Activated CD8-positive, alpha-beta T cell treated with anti-CD3 and anti-CD28 coated beads, Interleukin-2, amount 10 ng/mL, durations not matched to agents 7 days and 5 days (primary cell): ENCODE measurements at places on chromosomes 6 and 20.

- DNase-seq: no peak
Measured at GRCh38 chr6:116175344-116175743, 49.4 kb upstream of the COL10A1 start.

DNA sequence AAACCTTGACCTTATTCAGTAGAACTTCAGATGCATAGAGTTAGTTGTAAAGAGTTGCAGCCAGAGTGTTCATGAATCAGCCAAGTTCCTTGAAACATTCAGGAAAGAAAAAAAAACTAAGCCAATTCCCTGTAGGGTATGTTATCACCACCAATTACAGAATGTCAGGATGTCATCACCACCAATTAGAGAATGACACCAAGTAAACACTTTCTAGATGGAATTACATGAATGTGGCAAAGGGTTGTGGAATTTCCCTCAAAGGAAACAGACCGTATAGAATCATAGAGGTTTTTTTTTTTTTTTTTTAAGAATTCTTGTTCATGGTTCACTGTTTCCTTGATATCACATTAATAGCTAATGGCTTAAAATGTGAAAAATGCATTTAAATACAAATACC, 472.1 kb upstream of the RNF217 start:
- DNase-seq: no peak

DNA sequence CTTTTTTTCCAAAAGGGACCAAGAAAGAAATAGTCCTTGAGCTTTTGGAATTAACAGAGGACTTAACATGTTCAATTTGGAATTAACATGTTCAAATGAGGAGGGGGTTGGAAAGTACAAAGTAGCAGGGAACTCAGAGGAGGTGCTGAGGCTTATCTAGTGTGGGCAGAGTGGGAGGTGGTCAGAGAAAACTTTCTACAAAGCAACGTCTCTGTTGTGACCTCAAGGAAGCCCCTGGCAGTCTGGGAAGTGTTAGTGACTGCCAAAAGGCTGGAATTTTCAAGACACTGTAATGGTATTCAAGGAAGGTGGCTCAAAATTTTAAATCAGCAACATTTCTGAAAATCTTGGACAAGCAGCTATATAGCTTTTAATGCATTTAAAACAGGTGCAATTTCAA, 7.3 kb downstream of the ECI2 start:
- DNase-seq: no peak

GRCh38 chr20:48246061-48246790, 460.9 kb upstream of the SULF2 start:
- DNase-seq: no peak

DNA sequence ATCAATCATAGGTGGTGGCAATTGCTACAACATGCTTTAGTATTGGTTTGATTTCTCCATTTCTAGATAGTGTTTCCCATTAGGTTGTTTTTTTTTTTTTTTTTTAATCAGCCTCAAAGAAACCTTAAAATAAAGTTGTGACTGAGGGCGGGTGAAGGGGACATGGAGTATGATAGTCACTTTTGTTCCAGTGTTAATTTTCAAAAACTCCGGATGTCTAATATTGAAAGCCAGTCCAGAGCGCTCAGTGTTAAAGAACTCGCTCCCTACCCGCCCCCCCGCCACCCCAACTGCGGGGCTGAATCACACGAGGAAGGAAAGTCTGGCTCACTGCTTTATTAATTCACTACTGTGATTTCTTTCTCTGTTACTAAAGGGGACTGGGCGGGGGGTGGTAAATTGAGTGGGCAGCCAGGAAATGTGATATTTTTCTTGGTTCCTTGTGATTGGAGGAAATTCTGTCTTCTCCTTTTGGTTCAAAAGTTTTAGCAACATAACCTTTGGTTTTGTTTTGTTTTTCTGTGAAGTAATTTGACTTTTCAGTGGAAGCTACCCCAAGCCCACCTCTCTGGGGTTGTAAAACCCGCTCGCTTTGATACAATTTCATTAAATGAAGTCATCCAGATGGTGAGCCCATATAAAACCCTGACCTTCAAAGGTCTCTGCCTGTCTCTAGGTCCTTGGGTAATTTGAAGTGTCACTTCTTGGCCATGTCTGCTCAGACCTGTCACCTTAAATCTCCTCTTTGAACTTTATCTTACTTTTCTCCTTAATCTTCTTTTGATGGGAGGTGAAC, 38.0 kb downstream of the TNFAIP3 start:
- DNase-seq: peak; percentile 69

GRCh38 chr6:81814370-81815076, 62.0 kb upstream of the TENT5A start:
- no peak for DNase-seq

GRCh38 chr6:13368731-13369115, 40.4 kb upstream of the TBC1D7 start:
- DNase-seq: no peak

DNA sequence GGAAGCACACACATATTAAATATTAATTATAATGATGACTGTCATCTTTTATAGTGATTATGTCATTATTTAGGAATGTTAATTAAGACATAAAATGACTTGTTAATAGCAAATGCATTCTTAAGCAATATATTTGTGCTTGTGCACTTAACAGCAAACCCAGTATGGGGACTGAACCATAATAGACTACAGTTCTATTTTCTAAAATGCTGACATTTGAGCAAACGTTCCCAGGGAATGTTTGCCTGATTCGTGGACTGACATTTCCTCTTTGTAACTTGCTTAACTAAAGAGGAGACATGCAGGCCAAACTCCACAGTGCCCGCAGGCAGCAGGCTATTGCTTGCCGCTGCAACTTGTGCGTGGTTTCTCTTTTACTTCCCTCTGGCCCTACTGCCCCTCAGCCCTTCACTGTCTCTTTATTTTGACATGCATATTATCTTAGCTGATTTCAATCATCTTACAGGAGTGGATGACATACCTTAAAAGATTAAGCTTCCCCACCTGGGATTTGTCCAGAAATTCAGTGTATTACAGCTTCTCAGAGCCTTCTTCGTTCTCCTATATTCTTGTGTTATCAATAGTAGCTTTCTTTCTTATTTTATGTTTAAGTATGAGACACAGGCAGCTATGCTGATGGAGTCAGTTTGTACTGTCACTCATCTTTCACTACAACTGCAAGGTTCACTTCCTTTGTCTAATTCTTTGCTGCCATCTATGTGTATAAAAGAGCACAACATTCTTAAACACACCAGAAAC, 141.5 kb downstream of the GMDS start:
- no peak for DNase-seq

DNA sequence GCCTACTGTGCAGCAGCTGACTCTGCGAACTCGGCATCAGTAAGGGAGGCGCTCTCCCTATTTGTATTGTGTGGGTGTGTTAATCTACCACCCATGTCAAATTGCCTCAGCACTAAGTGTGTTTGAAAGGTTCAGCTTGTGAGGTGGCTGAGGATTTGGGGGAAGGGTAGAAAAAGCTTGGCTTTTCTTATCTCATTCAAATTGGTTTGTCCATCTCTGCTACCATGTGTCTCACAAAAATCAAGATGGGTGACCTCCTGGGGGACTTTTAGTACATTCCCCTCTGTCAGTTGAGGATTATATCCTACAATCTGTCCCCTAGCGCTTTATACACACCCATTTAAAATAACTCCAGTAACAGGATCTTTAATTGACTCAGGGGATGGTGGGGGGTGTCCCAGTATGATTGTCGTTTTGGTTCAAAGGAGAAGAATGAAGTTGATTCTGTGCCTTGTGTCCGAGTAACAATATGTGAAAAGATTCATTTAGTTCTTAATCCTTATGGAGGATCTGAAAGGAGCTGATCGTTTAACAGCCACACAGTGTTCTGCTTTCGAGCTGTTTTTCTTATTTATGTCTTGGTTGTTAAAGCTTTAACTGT, 609.6 kb downstream of the PKHD1 start:
- no peak for DNase-seq

DNA sequence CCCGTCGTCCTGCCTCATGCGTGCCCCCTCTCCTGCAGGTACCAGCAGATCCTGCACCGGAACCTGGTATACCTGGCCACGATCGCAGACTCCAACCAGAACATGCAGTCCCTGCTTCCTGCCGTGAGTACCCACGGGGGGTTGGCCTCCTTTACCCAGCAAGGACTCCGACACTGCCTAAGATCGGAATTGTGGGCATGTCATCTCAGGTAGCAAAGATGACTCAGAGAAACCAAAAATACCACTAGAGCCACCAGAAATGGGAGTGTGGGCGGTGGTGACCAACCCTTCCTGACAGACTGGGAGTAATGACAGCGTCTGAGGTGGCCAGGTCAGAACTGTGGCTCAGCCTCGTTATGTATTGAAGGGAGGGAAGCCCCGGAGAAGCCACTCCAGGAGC, 16.3 kb downstream of the SS18L1 start:
- peak; percentile 50 for DNase-seq

GRCh38 chr6:143399176-143399575, 51.3 kb downstream of the ADAT2 start:
- no peak for DNase-seq

GRCh38 chr6:131519670-131520436, 53.2 kb upstream of the ARG1 start:
- peak; percentile 68 for DNase-seq

GRCh38 chr6:116326181-116326671, 44.5 kb upstream of the DSE start:
- DNase-seq: no peak

GRCh38 chr20:23035731-23036130, 619 bp downstream of the SSTR4 start:
- no peak for DNase-seq

DNA sequence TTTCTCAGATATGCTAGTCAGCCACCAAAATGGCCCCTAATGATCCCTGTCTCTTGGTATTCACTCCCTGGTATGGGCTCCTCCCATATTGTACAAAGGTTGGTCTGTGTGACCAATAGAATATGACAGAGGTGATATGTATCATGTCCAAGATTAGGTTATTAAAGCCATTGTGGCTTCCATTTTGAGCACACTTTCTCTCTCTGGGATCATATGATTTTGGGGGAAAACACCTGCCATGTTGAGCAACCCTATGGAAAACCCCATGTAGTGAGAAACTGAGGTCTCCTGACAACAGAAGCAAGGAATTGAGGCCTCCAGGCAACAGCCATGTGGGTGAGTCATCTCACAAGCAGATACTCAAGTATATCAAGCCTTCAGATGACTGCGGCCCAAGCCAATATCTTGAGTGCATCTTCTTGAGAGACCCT, 7.1 kb upstream of the ZNF318 start:
- no peak for DNase-seq

DNA sequence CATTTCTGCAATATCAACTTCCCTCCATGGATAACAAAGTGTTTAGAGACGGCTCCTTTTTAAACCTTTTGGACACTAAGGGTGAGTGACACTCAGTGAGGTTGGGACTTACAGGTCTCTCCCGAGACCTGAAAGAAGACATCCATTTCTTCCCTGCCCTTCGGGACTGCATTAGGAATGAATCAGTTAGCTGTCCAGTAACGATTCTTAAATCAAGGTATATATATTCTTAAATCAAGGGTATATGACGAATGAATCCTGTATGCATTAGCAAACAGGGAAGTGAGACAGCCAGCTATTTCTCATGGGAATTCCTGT, 52.9 kb downstream of the EDN1 start:
- no peak for DNase-seq

DNA sequence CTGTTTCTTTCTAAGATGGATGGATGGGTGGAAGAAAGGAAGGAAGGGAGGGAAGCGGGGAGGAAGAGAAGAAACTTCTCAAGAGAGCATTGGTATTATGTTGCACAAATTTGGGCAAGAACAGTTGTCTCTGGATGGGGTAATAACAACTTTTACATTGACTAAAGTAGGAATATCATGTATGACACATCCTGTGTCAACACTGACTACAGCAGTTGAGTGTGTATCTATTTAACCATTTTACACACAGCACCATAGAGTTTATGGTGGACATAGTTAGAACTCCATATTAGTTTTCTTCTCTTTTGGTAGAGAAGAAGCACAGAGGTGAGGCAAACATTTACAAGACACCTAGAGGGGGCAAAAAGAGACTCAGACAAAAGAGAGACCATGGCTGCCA, 44.2 kb upstream of the RNF146 start:
- no peak for DNase-seq

- DNase-seq: no peak
Measured at GRCh38 chr20:48026981-48027592, 241.8 kb upstream of the SULF2 start.

DNA sequence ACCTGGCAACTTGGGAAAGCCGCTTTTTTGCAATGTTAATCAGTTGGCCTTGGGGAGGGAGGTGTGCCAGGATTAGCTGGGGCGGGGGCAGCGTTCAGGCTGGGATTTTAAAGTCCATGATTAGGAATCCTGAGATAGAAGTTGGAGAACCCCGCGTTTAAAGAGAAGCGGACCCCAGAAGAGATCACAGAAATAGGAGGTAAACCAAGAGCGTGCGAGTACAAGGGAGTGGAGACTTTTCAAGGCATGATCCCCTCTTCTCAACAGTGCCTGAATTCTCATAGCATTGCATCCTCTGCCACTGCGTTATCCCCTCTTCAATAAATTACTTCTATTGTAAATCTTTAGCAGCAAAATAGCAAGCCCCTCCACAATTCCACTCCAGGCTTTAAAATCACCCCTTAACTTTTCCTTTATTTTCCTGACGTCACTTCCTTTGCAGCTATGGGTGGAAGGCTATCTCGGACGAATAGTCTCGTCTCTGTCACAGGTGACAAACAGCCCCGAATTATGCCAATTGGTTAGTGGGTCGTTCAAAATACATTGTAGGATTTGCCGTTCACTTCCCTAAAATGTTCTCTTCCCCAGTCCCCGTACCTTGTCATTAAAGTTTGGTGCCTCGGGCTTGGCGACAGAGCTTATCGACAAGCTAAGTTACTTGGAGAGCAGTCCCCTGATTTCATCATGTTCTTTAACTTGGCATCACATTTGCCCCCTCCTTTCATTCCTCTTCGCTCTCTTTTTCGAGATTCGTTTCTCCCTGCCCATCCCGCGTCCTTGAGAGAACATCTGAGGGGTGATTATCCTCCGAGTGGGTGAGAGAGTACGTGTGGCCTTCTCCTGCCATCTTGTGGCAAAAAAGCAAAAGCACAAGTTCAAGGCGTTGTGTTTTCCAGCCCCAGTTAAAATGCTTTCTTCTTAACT, 17.1 kb downstream of the OR2B2 start:
- peak; percentile 81 for DNase-seq

- no peak for DNase-seq
Measured at GRCh38 chr6:87667032-87667431, 35.0 kb downstream of the AKIRIN2 start.

- no peak for DNase-seq
Measured at GRCh38 chr6:63795006-63795405, 159.4 kb downstream of the PHF3 start.

DNA sequence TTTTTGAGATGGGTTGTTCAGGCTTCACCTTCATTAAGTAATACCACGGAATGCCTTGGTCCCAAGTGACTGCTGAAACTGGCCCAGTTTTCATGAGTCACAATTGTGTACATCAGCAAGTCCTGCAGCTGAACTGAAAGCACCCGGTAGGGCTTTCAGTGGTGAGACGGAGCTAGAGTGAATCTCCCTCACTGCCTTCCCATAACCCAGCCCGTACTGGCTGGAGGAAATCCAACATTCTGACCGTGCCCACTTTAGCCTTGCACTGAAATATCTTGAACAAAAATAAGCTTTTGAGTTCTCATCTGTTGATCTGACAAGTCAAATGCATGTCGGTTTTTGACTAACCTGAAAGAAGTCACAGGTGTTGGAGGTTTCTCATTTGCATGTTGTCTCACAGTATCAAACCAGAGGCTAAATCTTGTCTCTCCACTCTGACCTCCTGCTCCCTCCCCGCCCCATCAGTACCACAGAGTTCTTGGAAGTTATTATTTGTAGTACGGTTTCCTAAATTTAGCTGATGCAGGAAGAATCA, 35.9 kb downstream of the DUSP22 start:
- no peak for DNase-seq
